Myocyte (in vitro differentiated cells): ENCODE measurements at places on chromosomes 5 and 9.

- peak; percentile 79 for DNase-seq
Measured at GRCh38 chr9:75088646-75089372, 495 bp downstream of the OSTF1 start.

DNA sequence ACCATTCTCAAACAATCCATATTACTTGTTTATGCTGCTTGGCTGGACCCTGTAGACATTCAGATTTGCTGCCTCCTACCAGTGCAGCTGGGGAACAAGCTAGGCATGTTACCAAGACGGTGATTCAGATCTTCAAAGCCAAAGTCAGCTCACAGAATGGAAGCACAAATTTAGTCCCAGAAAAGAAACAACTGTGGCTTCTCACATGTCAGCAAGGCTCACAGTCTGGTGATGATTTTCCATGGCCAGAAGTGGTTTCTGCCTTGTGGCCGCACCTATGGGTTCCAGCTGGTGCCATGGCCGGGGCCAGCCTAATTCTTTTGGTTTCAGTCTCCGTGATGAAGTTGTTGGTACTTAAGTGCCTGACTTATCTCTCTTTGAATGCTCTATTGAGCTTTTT lies 182.2 kb downstream of the TMC1 start:
- peak; percentile 90 for DNase-seq

- DNase-seq, result no peak
Measured at GRCh38 chr5:118728191-118728590, 260.2 kb downstream of the DTWD2 start.

DNA sequence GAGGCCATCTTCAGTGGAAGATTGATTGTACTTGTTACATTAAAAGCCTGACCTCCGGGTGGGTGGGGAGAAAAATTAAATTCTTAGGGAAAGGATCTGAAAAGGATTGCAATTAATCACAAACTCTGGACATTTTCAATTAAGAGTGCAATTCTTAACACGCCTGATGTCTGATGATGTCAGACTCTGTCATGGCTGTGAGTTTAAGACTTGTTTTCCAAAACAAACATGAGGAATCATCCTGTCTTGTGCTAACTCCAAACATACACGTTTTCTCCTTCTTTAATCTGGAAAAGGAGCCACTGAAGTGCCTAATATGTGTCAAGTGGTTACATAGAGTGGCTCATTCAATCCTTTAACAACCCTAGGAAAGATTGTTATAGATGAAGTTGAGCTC lies 60.4 kb upstream of the SMIM23 start:
- no peak for DNase-seq

DNA sequence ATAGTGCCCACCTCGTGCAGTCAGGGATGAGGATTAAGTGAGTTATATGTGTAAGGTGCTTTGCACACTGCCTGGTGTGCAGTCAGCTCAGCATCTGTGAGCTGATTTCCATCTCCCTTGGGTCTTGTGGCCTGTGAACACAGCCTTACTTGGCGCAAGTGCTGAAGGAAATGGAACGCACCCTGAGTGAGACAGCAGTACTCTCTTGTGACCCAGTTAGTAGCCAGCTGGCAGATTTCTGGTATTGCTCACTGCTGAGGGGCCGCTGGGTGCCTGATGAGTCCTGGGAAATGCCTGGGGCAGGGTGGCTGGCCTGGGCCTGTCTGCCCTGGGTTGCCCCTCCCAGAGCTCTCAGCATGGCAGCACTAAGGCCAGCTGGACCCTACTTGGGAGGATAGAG lies 90.9 kb upstream of the BOD1 start:
- peak; percentile 86 for DNase-seq

DNA sequence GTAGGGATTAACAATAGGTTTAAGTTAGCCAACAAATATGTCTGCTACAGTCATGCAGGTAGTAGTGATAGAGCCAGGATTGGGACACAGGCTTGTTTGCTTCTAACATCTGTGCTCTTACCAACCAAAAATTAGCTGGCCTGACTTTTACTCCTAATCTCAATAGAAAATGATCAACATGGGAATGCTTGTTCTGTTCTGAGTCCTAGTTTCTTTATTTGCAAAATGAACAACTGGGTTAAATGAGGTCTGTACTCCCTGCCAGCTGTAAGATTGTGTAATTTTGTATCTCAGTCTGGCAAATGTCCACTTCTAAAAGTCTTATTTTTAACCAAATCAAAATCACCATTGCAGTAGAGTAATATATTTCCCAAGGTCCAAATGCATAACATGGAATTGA lies 216.8 kb downstream of the NMUR2 start:
- DNase-seq, result no peak

- no peak for DNase-seq
Measured at GRCh38 chr5:107216587-107216986, 454.1 kb downstream of the EFNA5 start.

DNA sequence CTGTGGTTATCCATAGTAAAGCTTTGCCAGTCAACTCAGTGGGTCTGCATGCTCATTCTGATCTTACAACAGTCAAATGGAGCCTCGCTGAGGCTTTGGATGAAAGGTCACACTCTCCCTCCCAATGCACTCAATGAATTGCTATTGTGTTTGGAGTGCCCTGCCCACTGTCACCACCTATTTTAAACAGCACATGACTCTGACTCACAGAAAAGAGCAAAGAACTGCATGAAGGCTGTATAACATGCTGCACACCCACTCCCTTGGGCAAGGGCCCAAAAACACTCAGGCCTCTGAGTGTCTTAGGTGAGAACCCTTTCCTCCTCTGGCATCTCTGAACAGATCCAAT lies 118.7 kb upstream of the CCDC112 start:
- peak; percentile 46 for DNase-seq

DNA sequence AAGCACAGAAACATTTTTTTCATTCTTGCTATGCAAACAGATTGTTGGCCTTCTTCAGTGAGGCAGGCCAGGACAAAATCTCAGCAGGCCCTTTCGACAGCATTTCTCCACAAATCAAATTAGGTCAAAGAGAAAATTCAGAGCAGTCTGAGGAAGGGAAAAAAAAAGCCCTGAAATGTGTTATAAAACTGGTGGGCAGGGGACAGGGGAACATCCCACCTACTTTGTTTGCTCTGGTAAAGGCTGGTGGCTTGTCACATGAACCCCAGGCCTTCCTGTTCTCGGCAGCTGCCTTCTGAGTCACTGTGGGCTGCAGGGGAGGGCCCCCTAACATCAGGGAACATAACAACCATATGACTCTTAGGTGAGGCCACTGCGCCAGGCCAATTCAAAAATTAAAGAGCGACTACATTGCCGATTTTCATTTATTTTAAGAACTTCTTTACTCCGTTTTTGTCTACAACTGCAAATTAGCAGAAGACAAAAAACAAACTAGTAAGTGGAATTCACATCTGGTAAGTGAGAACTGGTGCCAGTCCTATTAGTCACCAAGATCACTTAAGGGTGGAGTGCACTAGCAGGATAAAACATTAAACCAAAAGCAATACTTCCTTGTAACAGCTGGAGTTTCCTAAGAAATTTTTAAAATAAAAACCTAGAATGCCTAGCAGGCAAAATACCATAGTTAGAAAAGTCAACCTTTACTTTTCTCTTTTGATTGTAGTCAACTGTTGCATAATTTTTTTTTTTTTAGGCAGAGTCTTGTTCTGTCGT lies 46.2 kb upstream of the DENND4C start:
- DNase-seq, result peak; percentile 95

- no peak for DNase-seq
Measured at GRCh38 chr9:133888048-133888808, 103.9 kb downstream of the VAV2 start.

- DNase-seq, result no peak
Measured at GRCh38 chr9:3795556-3795955, 269.8 kb upstream of the RFX3 start.

DNA sequence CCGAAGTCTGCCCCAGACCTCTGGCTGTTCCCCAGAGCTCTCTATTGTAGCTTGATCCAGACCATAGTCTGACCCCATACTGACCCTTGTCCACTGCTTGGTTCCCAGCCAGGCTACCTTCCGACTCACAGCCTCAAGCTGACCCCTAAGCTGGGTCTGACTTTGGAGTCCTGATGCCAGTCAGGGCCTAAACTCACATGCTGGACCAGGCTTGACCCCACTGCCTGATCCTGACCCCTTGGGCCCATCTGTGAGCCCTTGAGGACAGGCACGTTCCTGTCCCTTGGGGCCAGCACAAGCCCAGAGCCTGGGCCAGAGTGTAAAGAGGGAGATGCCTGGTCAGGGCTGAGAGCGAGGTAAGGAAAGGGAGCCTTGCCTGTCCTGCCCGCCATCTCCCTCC lies 32.7 kb upstream of the ENHO start:
- peak; percentile 19 for DNase-seq

DNA sequence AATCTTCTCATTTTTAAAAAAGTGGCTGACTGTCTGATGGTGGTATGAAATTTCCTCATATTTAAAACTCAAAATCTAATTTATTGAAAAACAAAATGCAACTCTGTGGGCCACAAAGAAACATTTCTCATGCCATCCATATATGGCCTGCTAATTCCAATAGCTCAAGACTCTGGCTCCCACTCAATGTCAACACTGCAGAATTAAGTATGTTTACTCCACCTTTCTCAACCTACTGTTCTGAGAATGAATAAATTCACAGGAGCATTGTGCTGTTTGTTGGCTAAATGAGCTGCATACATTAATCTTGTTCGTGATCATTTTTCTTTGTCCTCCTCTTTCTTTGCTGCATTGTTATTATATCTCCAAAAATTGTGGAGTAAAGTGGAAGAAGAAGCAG lies 79.5 kb upstream of the GABRG2 start:
- no peak for DNase-seq

DNA sequence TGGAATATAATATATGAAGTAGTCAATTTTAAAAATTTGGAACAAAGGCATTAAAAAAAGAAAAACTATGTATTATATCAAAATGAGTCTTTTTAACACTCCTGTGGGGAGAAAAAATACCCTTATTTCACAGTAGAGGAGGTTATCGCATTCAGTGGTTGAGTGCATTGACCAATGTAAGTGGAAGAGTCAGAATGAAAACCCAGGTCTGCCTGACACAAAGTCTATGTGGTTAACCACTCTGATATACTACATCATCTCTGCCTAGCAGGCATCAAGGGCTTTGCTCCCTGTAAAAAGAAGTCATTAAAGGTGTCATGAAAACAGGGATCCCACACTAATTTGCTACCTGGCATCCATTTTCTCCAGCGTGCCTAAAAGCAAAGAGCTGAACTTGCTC lies 417.2 kb upstream of the C9orf72 start:
- DNase-seq, result no peak

DNA sequence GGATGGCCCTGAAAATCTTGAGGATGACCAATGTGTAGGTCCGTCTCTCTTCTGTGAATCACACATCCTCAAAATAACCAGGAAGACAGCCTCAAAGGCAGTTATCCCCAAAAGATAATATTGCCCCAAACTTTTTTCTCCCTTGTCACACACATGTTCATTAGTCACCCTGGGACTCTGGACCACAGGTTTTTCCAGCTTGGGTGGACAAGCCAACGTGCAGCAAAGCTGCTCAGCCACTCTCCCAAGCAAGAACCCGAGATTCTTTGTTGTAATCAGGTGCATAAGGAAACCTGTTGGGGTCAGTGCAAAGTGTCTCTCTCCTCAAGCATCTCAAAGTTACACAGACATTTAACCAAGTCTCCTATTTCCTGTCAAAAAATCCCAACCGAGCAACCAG lies 196.6 kb downstream of the GNA14 start:
- no peak for DNase-seq

DNA sequence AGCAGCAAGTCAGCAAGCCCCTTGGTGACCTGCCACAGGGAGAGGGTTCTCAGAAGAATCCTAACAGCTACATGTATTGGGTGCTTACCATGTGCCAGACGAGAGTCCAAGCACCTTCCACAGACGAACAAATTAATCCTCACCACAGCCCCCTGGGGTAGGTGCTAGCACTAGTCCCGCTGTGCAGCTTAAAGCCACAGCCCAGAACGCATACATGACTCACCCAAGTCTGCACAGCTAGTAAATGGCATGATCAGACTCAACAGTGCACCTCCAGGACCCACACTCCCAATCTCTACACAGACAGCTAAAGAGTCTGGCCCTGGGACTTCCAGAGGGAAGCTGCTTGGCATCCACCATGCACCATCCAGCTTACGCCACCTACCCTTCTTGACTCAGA lies 111.5 kb downstream of the PAX5 start:
- no peak for DNase-seq
